DMS79 (cell line): ENCODE measurements at places on chromosomes 3 and 15.

DNA sequence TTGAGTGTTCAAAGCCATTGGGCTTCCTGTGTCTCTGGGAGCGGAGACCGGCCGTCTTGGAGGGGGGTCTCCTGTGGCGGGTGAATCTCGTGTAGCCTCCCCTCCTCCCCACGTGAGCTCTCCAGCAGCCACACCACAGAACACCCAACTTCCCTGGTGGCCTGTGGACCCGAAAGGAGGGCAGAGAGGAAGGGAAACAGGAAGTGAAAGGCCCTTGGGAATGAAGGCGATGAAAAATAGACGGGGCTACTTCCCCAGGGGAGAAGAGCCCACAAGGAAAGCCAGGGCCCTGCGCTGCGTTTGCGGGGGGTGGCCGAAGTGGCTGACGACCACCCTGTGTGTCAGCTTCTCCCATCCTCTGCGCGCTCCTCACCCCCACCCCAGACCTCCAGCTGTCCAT lies 5.4 kb downstream of the ANKRD63 start:
- no peak for DNase-seq

DNA sequence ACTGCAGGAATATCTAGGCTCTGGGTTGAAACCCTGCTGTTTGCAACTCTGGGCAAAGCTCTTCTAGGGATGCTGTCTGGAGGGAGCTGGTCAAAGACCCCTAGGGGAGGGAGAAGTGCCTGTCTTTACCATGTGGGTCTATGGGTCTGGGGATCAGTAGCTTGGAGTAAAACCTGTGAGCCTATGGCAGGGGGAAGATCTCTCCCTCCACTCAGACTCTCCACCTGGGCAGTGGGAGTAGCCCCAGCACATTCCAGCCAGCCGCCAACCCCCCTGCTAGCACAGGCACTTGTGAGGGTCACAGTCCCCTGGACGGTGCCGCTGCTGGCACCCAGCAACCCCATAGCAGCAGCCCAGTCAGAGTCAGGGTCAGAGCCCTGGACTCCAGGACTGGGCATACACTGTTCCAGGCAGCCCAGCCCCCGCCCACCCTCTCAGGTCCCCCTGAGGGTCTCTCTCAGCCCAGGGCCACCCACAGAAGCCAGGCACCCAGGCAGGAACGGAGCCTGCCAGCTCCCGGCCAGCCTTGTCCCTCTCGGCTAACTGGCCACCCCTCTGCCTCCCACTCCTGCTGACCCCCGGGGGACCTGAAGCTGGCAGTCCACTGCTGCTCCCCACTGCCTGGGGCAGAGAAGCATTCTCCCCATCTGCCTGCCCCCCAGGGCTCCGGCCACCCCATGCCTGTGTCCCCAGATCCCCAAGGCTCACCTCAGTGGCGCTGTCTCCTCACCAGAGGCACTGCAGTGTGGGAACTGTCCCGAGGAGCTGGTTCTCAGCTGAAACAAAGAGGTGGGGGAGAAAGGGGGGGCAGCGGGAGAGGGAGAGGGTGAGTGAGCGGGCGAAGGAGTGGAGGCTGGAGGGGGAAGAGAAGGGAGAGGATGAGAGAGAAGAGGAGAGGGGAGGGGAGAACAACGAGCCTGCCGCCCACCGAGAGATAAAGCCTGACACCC lies 10.8 kb downstream of the GLYCTK start:
- no peak for DNase-seq

GRCh38 chr15:33344111-33344510 lies 33.3 kb downstream of the RYR3 start:
- DNase-seq, result no peak

- no peak for DNase-seq
These were observed 201.4 kb upstream of the STT3B start for GRCh38 chr3:31331278-31331677.

DNA sequence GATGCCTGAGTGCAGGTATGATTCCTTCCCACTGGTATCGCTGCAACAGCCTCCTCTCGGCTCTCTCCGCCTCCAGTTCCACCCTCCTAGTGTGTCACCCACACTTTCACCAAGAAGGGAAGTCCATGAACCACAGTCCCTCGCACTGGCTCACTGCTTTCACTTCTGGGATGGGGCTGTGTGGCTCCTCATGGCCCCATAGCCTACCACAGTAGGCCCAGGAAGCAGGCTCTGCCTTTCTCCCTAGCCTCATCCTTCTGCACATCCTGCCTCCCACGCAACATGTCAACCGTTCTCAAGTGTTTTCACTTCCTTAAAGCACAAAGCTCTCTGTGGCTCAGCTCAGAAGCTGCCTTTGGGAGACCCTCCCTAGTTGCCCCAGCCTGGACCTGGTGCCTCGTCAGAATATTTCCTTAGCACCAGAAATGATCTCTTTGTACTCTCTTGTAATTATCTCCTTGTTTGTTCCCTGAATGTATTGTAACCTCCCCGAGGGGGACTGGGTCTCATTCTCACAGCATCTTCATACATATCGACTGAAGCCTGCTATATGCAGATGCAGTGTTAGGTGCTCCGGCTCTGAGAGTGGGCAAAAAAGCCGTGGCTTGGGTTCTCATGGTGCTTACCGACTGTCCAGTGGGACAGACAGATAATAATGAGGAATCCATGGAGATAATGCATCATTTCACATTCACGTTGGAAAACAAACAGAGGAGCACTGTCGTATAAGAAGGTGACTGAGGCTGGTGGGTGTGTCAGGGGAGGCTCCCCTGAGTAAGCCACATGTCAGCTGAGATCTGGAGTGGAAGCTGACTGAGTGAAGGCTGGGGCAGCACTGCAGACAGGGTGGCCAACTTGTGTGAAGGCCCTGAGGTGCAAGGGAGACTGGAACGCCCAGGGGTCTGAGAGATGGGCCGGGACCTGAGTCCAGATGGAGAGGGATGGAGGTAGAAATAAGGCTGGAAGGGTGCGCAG lies 107.1 kb downstream of the DGKG start:
- no peak for DNase-seq

GRCh38 chr3:4739289-4740236 lies 239.7 kb upstream of the BHLHE40 start:
- no peak for DNase-seq

- no peak for DNase-seq
These were observed 30.1 kb downstream of the BOC start for GRCh38 chr3:113241292-113242095.

DNA sequence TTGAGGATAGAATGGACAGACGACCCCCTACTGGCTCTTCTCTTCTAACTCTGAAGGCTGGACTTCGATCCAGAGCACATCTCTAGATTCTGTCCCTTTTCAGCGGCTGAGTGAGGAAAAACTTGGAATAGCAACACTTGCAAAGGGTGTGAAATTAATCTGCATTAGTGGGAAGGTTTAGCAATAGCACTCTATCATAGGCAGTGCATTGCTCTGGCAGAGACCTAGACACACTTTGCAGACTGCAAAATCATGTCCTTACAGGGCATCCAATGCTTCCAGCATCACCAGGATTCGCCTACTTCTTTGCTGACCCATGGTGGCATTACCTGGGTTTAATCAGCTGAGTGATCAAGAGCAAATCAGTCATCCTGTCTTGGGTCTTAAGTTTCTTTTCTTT lies 43.1 kb downstream of the DAPK2 start:
- DNase-seq, result no peak

DNA sequence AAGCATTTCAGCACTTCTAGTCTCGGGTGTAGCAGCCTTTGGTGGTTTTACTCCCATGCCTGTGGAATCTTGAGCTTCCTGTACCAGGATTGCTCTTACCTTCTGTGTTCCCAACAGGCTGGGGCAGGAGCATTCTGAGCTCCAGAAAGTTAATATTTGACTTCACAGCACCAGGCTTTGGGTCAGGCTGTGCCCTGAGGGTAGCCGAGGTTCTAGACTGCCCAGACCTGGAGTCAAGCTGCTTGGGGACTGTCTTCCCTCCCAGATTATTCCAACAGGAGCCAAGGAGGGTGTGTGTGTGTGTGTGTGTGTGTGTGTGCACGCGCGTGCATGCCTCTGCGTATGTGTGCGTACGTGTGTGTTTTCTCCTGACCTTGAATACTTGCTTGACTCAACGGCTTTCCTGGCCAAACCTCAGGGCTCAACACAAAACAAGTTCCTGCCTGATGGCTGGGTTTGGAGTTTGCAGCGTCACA lies 94.8 kb downstream of the FLNB start:
- DNase-seq, result no peak

DNA sequence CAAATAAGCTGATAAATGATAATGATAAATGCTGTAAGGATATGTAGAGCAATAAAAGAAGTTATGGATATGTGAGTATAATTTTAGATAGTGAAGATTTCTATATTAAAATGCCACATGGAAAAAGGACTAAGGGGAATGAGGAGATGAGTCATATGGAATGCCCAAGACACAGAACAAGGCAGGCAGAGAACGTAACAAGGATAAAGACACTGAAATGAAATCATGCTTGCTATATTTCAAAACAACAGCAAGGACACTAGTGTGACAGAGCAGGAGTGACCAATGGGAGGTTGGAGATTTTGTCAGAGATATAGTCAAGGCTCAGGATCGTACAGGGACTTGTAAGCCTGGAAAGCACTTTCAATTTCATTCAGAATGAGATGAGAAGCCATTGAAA lies 621.5 kb upstream of the SEMA6D start:
- no peak for DNase-seq

- DNase-seq, result no peak
These were observed 42.8 kb upstream of the FBXL22 start for GRCh38 chr15:63554337-63554927.

DNA sequence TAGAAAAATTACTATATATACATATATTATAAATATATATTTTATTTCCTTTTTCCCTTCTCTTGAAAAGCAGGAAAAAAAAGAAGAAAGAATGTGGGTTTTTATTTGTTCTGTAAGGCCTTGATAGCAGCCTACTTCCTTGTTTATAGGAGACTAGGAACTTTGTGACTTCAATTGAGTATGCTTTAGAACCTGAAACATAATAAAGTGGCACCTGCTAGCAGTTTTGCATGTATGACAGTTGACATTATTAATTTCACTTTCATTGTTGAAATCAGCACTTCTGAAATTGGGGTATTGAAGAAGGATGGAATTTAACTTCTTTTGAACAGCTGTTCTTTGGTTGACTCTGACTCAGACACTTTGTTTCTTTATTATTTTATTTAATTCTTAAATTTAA lies 56.9 kb downstream of the GLCE start:
- DNase-seq, result no peak

- DNase-seq, result no peak
These were observed 24.0 kb downstream of the FLNB start for GRCh38 chr3:58032186-58032585.

GRCh38 chr3:195559723-195560409 lies 16.7 kb upstream of the PPP1R2 start:
- no peak for DNase-seq

DNA sequence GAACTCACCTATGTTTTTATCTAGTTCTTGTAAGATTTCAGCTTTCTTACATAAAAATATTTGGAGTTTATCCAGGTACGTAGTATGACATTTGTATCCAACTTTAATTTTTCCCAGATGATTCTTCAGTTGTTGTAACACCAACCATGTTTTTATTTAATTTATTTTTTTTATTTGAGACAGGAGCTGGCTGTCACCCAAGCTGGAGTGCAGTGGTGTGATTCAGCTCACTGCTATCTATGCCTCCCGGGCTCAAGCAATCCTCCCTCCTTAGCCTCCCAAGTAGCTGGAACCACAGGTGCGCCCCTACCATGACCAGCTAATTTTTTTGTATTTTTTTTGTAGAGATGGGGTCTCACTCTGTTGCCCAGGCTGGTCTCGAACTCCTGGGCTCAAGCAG lies 6.6 kb downstream of the XYLB start:
- DNase-seq, result no peak

- peak; percentile 18 for DNase-seq
These were observed 10.4 kb downstream of the PODXL2 start for GRCh38 chr3:127639173-127640041.

- no peak for DNase-seq
These were observed 29.7 kb downstream of the MECOM start for GRCh38 chr3:169633789-169634188.

DNA sequence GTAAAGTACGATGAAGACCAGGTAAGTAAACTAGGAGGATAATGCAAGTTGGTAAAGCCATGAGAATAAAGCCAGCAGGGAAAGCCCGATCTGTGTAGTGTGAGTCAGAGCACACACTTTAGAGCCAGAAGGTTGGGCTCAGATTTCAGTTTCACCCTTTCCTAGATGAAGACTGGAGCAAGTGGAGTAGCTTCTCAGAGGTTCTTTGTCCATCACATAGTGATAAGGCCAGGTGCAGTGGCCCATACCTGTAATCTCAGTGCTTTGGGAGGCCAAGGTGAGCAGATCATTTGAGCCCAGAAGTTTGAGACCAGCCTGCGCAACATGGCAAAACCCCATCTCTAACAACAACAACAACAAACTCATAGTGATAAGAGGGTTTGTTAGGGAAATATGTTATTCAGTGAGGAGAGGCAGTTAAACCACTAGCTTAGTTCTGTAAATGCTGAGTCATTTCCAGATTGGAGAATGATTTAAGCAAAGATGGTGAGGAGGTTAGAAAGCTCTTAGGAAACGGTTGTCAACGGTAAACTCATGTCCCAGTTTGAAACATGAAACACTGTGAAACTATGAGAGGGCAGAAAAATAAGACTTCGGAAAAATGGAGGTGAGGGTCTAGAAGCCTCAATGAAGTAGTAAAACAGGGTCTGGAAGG lies 39.0 kb downstream of the IL12A start:
- DNase-seq, result no peak

DNA sequence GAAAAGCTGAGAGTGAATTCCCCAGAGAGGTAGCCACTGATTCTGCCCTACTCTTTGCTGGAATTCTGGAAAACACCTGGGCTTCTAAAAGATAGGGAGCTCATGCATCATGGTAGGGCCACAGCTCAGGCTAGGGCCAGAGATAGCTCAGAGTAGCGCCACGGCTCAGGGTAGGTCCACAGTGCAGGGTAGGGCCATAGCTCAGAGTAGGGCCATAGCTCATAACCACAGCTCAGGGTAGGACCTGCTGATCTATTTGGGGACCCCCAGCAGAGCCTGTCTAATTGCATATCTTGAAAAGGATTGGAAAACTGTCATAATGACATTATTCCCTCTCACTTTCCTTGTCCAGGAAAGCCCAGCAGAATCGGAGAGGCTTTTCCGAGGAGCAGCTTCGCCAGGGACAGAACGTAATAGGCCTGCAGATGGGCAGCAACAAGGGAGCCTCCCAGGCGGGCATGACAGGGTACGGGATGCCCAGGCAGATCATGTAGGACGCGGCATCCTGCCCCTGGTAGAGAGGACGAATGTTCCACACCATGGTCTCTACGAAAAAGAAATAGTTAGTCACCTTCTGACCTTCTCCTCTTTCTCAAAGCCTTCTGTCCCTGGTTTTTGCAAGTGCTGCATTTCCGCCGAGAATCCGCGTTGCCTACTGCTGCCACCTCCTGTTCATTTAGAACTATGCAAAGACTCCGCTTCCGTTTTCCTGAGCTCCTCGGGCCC lies 14.5 kb downstream of the TAGLN3 start:
- DNase-seq, result no peak

- no peak for DNase-seq
These were observed 1.5 kb upstream of the SH3GL3 start for GRCh38 chr15:83445643-83446042.

- peak; percentile 79 for DNase-seq
These were observed 2.4 kb upstream of the PPP1R14D start for GRCh38 chr15:40830884-40831283.

GRCh38 chr3:121431726-121432517 lies 113.9 kb downstream of the POLQ start:
- DNase-seq, result peak; percentile 48

GRCh38 chr3:180352261-180352660 lies 249.7 kb upstream of the TTC14 start:
- no peak for DNase-seq
